Activated T-helper 9 cell treated with anti-CD3 and anti-CD28 coated beads, Interleukin-2, amount 50 U/mL, for 16 hours (primary cell): ENCODE measurements at places on chromosomes 16 and 17.

- no peak for DNase-seq
Observed at GRCh38 chr17:26792486-26792885, 501.4 kb upstream of the WSB1 start.

- DNase-seq: no peak
Observed at GRCh38 chr17:27332047-27332393, 38.1 kb downstream of the WSB1 start.

- DNase-seq: no peak
Observed at GRCh38 chr16:60091529-60091928, 1357.4 kb upstream of the GOT2 start.

GRCh38 chr17:51441431-51441830 lies 181.1 kb downstream of the UTP18 start:
- DNase-seq: no peak

DNA sequence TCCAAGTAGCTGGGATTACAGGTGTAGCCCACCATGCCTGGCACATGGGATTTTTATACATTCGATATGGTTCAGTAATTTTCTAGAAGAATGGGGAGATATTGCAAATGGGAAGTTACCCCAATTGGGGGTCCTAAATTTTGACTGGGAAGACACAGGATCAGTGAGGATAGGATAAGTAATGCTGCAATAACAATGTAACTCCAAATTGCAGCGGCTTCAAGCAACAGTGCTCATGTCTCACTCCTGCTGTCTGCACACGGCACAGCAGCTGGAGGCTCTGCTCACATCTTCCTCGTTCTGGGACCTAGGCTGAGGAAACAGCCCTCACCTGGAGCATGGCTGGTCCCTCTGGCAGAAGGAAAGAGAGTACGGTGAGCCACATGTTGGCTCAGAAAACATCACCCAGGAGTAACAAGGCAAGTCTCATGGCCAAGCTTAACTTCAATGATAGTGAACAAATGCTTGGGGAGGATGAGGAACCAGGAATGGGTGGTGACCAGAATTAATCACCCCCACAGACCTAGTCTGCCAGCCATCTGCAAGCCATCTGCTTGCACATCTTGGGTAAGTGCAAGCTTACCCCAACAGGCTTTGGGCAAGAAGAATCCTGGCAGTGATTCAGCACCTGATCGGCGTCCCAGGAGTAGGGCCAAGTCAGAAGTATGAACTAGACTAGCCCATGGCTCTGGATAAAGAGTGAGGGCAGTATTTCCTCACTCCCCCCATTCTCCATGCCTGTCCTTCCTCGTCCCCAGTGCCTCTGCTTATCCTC lies 229.2 kb downstream of the COPRS start:
- DNase-seq: no peak

DNA sequence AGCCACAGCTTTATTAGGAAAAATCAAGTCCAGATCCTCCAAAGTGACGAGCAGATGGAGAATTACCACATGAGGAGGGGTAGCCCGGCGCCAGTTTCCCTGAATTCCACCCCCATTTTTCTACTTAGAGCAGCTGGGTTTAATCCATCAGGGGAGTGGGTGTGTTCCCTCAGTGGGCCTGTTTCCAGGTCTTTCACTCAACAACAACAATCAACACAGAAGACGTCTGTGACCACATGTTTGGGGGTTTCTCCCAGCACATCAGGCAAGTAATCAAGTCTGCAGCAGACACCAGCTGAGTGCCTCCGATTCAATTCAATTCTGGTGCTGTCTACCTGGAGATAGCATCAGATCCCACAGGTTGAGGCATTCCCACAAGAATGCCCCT lies 6.8 kb downstream of the SLC6A2 start:
- no peak for DNase-seq
